Activated gamma-delta T cell treated with Interleukin-2 at 50 U/mL for 16 hours (primary cell): ENCODE measurements at places on chromosomes 7 and 10.

GRCh38 chr7:101589976-101590662 is 39.0 kb downstream of the MYL10 start:
- DNase-seq: no peak

DNA sequence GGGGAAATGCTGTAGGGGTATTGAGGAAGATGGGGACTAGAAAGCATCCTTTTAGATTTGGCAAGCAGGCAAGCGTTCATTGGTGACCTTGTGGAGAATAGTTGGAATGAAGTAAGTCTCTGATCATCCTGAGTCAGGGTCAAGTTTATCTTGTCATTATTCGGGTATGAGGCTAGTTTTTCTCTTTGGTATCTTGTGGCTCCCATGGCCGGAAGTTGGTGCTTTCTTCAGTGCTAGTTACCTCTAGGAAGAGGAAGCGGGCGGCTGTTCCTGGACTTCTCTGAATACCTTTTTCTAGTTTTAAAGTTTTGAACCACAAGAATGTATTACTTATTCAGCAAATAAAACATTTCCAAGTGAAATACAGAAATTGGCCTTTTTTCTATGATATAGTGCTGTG is 9.2 kb downstream of the CREM start:
- no peak for DNase-seq

GRCh38 chr7:127391591-127392181 is 822 bp downstream of the ZNF800 start:
- peak; percentile 45 for DNase-seq

- DNase-seq: no peak
Observed at GRCh38 chr7:139782932-139783331, 5.1 kb upstream of the HIPK2 start.

DNA sequence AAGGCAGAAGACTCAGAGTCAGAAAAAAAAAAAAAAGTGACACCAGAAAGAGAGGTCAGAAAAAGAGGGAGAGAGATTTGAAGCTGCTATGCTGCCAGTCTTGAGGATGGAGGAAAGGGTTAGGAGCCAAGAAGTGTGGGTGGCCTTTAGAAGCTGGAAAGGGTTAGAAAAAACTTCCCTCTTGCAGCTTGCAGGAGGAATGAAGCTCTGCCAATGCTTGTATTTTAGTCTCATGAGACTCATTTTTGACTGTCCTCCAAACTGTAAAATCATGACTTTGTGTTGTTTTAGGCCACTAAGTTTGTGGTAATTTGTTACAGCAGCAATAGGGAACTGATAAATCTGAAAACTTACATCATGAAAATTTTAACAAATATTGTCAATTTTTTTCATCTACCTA is 127.7 kb upstream of the NOBOX start:
- no peak for DNase-seq

- DNase-seq: no peak
Observed at GRCh38 chr7:130515315-130516040, 23.6 kb downstream of the MEST start.

- no peak for DNase-seq
Observed at GRCh38 chr7:57769958-57770357, 320.0 kb downstream of the ZNF716 start.

DNA sequence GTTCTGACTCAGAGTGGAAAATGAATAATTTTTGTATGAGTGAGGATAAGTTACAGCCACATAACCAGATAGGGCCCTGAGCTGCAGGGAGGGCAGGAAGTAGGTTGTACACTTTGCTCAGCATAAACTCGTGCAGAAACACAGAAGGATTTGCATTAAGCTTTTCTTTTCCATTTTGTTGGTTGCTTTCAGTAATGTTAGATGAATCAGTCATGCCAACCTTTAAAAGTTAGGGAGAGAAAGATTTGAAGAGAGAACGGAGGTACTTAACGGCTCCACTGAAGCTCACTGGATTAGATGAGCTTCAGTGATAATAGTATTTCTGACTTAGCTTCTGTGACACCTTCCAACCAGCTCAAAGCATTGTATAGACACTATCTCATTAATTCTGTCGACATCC is 348.1 kb downstream of the GATA3 start:
- peak; percentile 28 for DNase-seq

GRCh38 chr7:34227525-34227924 is 322.2 kb downstream of the BMPER start:
- no peak for DNase-seq

- no peak for DNase-seq
Observed at GRCh38 chr10:27947540-27947939, 51.3 kb downstream of the ODAD2 start.

DNA sequence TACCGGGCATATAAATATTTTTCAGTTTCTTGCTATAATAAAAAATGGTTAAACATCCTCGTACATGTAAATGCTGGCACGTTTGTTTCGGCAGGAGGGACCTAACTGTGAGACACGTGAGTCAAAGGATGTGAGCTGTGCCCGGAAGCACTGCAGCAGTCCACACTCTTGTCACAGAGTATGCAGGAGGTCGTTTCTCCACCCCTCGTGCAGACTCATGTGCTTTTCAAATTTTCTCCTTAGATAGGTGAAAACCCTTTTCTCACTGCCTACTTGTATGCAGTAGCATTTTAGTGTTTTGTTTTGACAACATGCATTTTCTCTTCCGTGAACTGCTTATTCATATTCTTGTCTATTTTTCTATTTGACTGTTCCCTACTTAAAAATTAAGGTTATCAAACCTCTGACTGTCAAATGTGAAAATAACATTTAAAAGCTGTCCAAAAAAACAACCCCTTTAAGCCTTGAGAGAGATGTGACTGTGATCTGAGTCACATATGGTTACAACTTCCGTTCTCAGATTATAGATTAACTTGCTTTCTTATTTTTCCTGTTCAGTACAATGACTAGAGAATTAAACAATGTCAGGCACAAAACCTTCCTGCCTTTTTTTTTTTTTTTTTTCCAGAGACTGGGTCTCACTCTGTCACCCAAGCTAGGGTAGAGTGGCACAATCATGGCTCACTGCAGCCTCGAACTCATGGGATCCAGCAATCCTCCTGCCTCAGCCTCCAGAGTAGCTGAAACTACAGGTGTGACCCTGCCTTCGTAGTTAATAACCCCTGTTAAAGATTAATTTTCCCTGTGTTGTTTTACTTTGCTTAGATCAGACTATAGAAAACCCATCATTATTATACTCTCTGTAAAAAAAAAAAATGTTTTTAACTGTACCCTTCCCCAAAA is 45.1 kb downstream of the DPY19L1 start:
- peak; percentile 4 for DNase-seq

GRCh38 chr10:27741173-27742091 is 4.2 kb downstream of the MKX start:
- DNase-seq: no peak

GRCh38 chr7:101015626-101016025 is 4.3 kb upstream of the MUC17 start:
- no peak for DNase-seq

GRCh38 chr10:55374917-55375316 is 573.9 kb upstream of the PCDH15 start:
- no peak for DNase-seq

DNA sequence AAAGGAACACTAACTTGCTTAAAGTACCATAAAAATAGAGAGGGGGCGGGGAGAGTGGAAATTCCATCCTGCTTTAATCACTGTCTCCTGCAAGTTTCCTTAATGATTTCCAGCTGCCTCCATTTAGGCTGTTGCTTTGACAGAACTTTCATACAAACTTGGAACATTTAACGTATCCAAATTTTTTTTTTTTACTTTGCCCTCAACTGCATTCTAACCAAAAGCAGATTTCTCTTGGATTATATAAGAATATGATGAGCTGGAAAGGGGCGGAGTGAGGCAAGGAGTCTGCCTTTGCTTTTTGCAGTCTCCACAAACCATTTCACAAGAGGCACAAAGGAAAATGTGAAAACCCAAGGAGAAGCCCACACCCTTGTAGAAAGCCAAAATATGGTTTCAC is 46.6 kb upstream of the COL1A2 start:
- no peak for DNase-seq

DNA sequence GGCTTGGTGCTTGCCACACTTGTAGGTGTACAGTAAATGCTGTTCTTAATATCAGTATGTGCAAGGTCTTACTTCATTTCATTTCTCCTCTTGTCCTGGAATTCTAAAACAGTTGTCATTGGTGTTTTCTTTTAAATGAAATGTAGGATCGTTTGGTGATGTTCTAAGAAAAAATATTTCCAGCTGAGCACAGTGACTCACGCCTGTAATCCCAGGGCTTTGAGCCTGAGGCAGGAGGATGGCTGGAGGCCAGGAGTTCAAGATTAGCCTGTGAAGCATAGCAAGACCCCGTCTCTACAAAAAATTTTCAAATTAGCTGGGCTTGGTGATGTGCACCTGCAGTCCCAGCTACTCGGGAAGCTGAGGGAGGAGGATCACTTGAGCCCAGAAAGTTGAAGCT is 32.6 kb upstream of the ELN start:
- no peak for DNase-seq

DNA sequence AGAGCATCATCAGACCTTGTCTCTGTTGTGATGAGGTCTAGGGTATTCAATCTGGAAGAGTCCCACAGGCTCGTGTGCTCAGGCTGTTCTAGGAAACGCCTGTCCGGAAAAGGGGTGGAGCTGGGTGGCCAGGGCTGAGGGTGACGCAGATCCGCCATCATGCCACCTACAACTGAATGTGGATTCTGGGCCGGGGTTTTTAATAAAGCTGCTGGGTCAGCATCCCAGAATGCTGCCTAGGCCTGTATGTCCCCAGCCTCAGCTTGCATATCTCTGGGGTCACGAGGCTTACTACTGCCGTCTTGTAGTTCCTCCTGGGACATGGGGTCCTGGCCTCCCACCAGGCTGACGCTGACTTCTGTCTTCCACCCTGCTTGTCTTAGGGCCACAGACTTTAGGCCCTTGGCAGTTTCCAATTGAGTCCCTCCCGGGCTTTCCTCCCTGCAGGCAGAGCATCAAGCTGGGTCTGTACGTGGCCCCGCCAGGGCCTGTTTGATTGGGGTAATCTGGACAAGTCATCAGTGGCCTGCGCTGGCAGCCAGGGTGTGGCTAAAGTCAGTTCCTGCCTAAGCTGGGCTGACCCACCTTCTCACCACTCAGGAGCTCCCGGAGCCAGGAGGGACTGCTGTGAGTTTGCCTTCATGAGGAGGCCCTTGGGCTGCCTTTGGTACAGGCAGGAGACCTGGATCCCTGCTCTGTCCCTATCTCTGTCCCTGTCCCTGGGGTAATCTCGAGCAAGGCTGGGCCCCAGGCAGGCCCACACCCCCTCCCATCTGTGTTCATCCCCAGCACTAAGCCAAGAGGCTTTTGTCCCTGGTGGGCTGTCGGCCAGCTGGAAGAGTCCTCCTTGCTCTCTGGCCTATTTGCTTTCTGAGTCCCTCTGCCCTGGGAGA is 79.9 kb downstream of the ZMIZ1 start:
- no peak for DNase-seq

GRCh38 chr7:925601-926000 is 28.9 kb downstream of the ADAP1 start:
- peak; percentile 89 for DNase-seq

DNA sequence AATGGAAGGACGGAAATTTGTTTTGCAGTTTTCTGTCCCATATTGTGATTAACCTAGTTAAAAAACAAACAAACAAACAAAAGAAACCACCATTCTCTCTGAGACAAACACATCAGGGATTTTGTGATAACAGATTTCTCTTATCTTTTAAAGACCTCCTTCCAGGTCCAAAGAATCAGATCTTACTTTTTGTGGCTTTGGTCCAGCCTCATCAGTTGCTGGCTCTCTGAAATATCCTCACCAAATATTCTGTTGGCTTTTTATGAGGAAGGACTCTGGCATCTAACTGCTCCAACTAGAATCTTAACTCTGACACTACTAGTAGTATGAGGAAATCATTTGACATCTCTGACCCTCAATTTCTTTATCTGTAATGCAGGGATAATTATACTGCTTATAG is 4.8 kb downstream of the FAM204A start:
- no peak for DNase-seq

DNA sequence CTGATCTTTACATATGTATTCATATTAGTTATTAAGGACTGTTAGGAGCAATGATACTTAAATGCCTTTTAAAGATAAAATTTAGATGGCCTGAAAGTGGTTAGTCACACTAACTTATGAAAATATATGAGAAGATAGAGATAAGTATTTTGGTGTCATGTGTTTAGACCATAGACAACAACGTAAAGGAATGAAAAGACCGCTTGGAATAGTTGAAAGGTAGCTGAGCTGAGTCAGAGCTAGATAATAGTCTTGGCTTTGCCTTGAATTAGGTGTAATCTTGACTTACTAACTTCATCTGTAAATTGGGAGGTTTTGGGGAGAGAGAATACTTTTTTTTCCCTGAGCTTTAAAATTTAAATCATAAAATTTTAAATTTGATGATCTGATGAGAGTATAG is 127.0 kb downstream of the LYZL1 start:
- DNase-seq: no peak

DNA sequence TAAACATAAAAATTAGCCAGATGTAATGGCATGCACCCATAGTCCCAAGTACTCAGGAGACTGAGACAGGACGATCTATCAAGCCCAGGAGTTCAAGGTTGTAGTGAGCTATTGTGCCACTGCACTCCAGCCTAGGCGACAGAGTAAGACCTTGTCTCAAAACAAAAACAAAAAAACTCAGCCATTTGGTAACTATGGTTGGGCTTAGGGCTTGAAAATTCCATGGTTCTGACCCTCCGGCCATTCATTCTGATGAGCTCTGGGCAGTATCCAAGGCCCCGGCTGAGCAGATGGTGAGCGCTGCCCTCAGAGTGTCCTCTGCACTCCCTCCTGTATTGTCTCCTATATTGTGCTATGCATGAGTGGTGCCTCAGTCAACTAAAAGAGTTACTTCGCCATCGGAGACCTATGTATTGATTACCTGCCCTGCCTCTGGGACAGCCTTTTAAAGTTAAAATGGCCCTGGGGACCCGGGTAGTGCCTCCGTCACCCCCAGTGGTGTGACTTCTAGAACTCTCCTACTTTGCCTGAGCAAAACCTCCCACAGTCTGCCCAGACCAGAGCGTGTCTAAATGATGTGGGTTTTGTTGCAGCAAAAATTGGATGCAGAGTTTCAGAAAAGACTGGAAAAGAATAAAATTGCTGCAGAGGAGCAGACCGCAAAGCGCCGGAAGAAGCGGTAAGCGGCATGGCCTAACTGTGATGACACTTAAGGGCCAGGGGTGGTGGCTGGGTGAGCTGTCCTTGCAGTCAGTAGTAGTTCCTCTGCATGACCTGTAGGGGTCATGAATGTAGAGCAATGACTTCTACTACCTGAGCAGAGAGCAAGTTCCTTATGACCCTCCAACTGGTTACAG is 8.1 kb downstream of the PRKRIP1 start:
- peak; percentile 36 for DNase-seq

DNA sequence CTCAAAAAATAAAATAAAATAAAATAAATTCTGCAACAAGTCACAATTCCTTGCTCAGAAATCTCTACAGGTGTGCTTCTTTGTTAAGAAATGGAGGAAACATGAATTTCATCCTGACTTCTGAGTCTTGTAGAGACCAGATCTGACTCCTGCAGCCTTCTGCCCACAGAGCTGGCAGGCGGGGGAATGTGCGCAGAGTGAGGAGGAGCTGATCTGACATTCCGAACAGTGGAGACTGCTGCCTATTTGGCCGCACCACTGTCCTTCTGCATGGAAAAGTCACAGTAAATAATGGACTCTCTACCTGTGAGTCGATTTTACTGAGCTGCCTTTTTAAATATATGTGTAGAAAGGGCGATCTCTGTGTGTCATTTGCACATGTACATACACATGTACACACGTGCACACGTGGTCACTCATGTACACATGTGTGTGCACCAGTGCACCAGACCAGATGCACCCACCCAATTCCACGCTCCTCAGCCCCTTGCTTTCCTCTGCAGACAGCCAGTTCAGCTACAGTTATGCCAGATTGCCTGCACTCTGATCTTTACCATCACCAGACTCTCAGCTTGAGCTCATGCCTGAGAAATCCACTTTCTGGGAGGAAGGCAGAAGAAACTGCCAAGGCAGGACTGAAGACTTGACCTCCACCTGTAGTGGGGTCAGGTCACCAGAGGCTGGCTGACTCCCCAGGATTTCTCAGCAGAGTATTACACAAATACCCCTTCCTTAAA is 54.9 kb downstream of the IKZF1 start:
- DNase-seq: no peak
